Keratinocyte (primary cell): ENCODE measurements at places on chromosomes 5 and 9. TPM values are rescaled to one million over a fixed set of nuclear protein-coding genes. Genes with fewer than 3 reads are reported as not detected.

DNA sequence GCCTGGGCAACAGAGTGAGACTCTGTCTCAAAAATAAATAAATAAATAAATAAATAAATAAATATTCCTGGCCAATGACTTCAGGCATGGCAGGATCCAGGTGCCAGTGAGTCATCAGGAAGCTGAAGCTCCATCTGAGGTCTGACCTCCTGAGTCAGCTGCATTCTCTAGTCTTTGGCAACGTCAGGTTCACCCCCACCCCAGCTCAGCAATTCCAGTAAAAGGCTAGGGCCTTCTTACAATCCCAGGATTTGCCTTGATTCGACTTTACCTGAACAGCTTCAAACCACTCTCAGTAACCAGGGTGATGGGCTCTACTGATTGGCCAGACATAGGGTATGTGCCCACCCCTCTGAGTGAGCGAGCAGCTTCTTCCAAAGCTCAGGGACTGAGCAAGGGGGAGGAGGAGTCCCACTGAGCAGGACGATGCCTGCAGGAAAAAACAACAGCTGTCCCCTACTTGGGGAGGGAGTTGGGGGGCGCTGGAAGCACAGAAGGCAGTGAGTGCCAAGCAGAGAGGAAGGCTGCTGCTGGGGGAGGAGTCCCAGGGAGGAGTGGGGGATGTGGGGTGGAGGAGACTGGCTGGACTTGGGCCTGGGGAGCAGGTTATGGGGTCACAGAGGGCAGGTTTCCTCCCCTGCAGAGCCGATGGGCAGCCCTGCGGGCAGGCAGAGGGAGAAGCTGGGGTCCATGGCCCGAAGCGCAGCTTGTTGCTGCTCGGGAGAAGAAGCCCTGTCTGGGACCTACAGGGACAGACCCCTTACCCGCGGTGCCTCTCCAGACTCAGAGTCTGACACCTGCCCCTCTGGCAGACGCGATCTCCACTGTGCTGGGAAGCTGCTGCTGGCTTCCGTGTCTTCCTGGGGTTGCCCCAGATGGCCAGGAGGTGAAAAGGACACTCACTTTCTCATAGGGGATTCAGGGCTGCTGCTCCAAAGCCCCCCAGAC is 25.9 kb upstream of the UNC5A start:
- H3K4me3 ChIP-seq = no peak overlapping the region
- peaks cover 18% of the 10 kb centered on the region for H3K27me3 ChIP-seq
- H3K4me1 ChIP-seq = peaks cover 24% of the 10 kb centered on the region
- DNase-seq = no peak

DNA sequence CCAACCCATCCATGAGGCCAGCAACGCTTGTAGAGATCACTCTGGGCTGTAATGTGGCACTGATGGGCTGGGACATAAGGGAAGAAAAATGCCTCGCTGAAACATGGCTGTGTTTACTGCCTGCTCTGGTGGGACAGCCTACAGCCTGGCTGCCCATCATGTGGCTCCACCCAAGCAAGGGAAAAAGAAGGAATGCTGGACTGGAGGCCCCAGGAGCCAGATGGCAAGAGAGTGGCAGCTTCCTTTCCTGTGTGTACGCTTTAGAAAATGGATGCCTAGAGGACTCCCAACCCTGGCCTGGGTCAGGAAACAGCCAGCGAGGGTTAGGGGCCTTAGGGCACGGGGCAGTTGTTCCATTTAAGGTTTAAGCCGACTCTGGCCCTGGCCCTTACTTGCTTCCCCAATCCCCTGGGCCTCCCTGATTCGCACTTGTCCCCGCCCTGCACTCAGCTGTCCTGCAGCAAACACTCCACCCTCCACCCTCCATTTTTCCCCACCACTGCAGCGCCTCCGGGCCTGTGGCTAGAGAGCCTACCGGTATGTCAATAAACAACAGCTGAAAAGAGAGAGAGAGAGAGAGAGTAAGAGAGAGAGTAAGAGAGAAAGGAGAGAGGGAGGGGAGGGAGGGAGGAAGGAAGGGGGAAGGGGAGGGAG is 819.4 kb downstream of the SEMA5A start:
- H3K4me3 ChIP-seq = no peak overlapping the region
- DNase-seq = no peak
- H3K27ac ChIP-seq = no peak overlapping the region
- no peaks in the 10 kb centered on the region for H3K36me3 ChIP-seq
- H3K27me3 ChIP-seq = no peaks in the 10 kb centered on the region
- no peaks in the 10 kb centered on the region for H3K4me1 ChIP-seq

- no peak overlapping the region for H3K27ac ChIP-seq
- peaks cover 2% of the 10 kb centered on the region for H3K4me1 ChIP-seq
- H3K27me3 ChIP-seq = no peaks in the 10 kb centered on the region
- no peaks in the 10 kb centered on the region for H3K36me3 ChIP-seq
Observed at GRCh38 chr9:1637401-1637800, 377.7 kb upstream of the SMARCA2 start.

GRCh38 chr9:16868701-16869100 is 1.8 kb downstream of the BNC2 start:
- H3K27me3 ChIP-seq = no peaks in the 10 kb centered on the region
- no peak for DNase-seq
- H3K36me3 ChIP-seq = no peaks in the 10 kb centered on the region
- H3K27ac ChIP-seq = no peak overlapping the region
- peaks cover 21% of the 10 kb centered on the region for H3K4me1 ChIP-seq

GRCh38 chr5:3417376-3417943 is 178.2 kb upstream of the IRX1 start:
- H3K36me3 ChIP-seq = no peaks in the 10 kb centered on the region
- H3K27me3 ChIP-seq = no peaks in the 10 kb centered on the region
- H3K4me3 ChIP-seq = no peak overlapping the region
- no peak for DNase-seq

DNA sequence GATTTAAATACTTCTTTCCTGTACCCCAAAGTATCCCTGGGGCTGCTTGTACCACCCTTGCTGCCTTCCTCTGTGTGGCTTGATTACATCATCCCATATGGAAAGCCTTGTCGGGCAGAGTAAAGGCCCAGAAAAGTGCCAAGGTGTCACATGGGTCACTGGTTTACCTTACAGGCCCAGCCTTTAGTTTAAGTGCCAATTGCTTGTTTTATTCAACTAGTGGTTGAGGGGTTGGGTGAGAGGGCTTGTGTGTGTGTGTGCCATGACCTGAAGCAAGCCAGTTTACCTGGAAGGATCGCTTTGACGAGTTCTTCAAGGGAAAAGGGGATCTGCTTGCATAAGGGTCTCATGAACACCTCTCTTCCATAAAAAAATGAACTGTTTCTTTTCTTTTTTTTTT is 7.8 kb upstream of the HSPA9 start:
- H3K36me3 ChIP-seq = no peaks in the 10 kb centered on the region
- H3K27ac ChIP-seq = no peak overlapping the region
- no peaks in the 10 kb centered on the region for H3K4me1 ChIP-seq
- H3K27me3 ChIP-seq = no peaks in the 10 kb centered on the region
- DNase-seq = no peak
- H3K4me3 ChIP-seq = no peak overlapping the region

DNA sequence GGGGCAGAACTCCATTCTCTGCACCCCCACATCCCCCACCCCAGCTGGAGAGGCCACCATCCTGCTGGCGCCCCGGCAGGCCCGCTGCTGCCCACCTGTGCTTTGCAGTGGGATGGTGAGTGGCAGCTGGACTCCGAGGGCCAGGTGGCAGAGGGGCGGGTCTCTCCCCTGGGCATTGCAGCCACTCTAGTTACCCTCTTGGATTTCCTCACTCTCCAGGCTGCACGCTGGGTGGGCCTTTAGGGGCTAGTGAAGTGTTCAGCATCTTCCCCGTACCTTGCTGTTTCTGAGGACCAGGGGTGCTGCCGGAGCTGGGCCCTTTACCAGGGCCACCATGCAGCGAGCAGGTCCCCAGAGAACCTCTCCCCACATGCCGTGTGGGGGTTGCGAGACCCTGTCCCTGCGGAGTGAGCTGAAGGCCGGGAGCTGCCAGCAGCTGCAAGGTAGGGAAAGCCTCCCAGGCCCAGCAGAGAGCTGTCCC is 88.4 kb upstream of the SH3PXD2B start:
- no peaks in the 10 kb centered on the region for H3K4me1 ChIP-seq
- H3K27ac ChIP-seq = no peak overlapping the region
- no peaks in the 10 kb centered on the region for H3K36me3 ChIP-seq
- H3K27me3 ChIP-seq = peaks cover 13% of the 10 kb centered on the region
- H3K4me3 ChIP-seq = no peak overlapping the region

DNA sequence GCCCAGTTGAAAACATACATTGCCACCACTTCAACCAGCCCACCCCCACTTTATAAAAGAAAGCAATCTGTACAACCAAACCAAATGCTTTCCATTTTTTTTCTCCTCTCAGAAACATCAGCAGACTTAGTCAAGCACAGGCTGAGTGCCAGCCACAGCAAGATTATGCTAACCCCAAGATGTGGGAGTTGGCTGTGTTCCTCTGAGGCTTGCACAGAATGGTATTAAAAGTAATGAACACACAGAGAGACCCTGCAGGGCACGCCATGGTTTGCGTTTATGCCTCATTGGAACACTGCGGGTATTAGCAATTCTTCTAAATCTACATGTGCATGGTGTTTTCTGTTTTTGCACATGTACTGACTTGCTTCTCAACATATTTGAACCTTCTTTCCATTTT is 419.9 kb upstream of the GRAMD2B start:
- H3K27me3 ChIP-seq = no peaks in the 10 kb centered on the region
- H3K4me3 ChIP-seq = no peak overlapping the region
- no peak overlapping the region for H3K27ac ChIP-seq

- no peak overlapping the region for H3K27ac ChIP-seq
- H3K27me3 ChIP-seq = no peaks in the 10 kb centered on the region
Observed at GRCh38 chr9:94933511-94933828, 207.0 kb downstream of the AOPEP start.

- peak overlapping the region; percentile 67 for H3K4me3 ChIP-seq
- peak overlapping the region; percentile 77 for H3K27ac ChIP-seq
- no peaks in the 10 kb centered on the region for H3K27me3 ChIP-seq
- DNase-seq = peak; percentile 33
Observed at GRCh38 chr9:6007058-6007769, 8.2 kb downstream of the RANBP6 start.

DNA sequence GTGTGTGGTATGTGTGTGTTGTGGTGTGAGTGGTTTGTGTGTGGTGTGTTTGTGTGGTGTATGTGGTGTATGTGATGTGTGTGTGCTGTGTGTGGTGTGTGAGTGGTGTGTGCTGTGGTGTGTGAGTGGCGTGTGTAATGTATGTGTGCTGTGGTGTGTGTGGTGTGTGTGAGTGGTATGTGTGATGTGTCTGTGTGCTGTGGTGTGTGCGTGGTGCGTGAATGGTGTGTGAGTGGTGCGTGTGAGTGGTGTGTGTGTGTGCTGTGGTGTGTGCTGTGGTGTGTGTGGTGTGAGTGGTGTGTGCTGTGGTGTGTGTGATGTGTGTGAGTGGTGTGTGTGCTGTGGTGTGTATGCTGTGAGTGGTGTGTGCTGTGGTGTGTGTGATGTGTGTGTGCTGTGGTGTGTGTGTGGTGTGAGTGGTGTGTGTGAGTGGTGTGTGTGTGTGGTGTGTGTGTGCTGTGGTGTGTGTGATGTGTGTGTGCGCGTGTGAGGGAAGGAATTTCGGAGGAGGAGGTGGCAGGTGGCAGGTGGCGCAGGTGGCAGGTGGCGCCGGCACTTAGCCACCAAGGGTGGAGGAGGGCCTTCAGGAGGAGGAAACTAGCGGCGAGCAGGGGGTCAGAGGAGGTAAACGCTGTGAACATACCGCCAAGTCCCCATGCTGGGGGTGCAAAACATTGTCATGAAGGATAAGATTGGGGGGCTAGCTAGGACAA is 191.8 kb downstream of the MELK start:
- H3K4me3 ChIP-seq = no peak overlapping the region
- H3K27ac ChIP-seq = no peak overlapping the region
- DNase-seq = no peak
- no peaks in the 10 kb centered on the region for H3K36me3 ChIP-seq
- peaks cover 24% of the 10 kb centered on the region for H3K27me3 ChIP-seq

DNA sequence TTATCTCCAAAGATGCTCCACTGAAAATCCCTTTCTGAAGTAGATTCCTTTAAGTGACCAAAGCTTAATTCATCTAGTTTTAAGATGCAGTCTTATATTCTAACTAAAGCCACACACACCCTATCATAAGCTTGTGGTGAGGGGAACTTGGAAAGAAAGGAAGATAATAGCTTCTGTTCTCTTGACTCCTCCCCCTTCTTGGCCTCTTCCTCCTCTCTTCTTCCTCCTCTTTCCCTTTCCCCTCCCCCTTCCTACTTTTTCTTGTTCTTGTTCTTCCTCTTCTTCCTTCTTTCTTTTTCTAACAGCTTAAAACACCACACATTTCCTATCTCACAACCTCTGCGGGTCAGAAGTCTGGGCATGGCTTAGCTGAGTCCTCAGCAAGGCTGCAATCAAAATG is 23.5 kb downstream of the IL7R start:
- H3K4me3 ChIP-seq = no peak overlapping the region
- H3K27me3 ChIP-seq = no peaks in the 10 kb centered on the region
- no peak overlapping the region for H3K27ac ChIP-seq
- no peak for DNase-seq
- peaks cover 25% of the 10 kb centered on the region for H3K4me1 ChIP-seq

GRCh38 chr9:76530458-76531110 is 71.6 kb downstream of the GCNT1 start:
- no peaks in the 10 kb centered on the region for H3K36me3 ChIP-seq
- no peaks in the 10 kb centered on the region for H3K27me3 ChIP-seq
- H3K27ac ChIP-seq = no peak overlapping the region
- no peaks in the 10 kb centered on the region for H3K4me1 ChIP-seq

DNA sequence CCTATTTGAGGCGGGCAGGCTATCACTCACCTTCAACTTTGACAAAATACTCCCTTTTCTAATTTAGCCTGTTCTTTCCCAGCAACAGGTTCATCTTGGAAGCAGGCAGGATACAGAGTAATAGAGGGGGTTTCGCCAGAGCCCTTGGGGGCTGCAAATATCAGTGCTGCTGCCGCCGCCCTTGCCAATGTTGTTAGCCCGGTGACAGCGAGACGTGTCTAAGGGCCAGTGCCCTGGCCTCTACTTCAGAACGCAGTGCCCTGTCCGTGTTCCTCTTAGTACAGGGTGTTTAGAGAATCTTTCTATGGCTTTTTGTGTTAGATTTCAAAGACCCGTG is 703 bp downstream of the FAM120AOS start:
- peak overlapping the region; percentile 90 for H3K4me3 ChIP-seq

- no peaks in the 10 kb centered on the region for H3K4me1 ChIP-seq
- H3K4me3 ChIP-seq = no peak overlapping the region
- no peak overlapping the region for H3K27ac ChIP-seq
- H3K36me3 ChIP-seq = no peaks in the 10 kb centered on the region
- H3K27me3 ChIP-seq = no peaks in the 10 kb centered on the region
Observed at GRCh38 chr5:36482812-36483211, 123.6 kb upstream of the SLC1A3 start.

TMEM215 gene
- polyA plus RNA-seq = not detected in 3 replicates

INSL4 gene
- polyA plus RNA-seq = 0.04 TPM in 1 of 3 replicates, not detected in the others

C9 gene
- polyA plus RNA-seq = 0.04 TPM in 1 of 3 replicates, not detected in the others

SHOC1 gene
- polyA plus RNA-seq = 0.01 to 0.03 TPM in 2 of 3 replicates, not detected in the other

AUH gene
- 3.5 to 5.5 TPM (median 3.9 TPM) in 3 replicates for polyA plus RNA-seq

PHYHD1 gene
- polyA plus RNA-seq = 4.6 to 5.2 TPM (median 4.7 TPM) in 3 replicates

DCAF12 gene
- 27.5 to 34.0 TPM (median 33.0 TPM) in 3 replicates for polyA plus RNA-seq

RNF180 gene
- 1.8 to 2.8 TPM (median 2.4 TPM) in 3 replicates for polyA plus RNA-seq
